ENCODE measurements at places on chromosomes 4 and X.

DNA sequence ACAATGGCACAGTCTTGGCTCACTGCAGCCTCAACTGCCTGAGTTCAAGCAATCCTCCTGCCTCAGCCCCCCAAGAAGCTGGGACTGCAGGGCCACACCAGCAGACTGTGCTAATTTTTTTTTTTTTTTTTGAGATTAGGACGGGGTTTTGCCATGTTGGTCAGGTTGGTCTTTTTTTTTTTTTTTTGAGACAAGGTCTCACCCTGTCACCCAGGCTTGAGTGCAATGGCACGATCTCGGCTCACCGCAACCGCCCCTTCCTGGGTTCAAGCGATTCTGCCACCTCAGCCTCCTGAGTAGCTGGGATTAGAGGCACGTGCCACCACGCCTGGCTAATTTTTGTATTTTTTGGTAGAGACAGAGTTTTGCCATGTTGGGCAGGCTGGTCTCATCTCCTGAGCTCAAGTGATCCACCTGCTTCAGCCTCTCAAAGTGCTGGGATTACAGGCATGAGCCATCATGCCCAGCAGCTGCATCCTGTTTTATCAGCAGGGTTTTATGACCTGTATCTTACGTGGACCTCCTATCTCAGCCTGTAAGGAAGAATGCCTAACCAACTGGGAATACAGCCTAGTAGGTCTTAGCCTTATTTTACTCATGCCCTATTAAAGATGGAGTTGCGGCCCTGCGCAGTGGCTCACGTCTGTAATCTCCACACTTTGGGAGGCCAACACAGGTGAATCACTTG is 13.2 kb upstream of the MRPL1 start:
- no peak for DNase-seq

DNA sequence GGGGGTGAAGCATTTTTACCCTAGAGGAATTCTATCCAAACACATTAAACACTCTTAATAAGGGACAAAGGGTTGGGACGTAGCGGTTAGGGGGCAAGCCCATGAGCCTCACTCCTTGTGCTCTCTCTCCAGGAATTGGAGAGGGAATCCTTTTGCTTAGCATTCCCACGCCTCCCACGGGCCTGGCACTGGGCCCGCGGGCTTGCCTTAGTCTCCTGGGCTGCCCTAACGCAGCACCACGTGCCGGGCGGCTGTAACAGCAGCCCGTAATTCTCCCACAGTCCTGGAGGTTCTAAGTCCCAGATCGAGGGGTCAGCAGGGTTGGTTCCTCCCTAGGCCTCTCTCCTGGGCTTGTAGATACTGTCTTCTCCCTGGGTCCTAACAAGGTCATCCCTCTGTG is 67.5 kb downstream of the TBL1X start:
- DNase-seq, result no peak

GRCh38 chr4:174999407-174999806 is 81.2 kb downstream of the ADAM29 start:
- no peak for DNase-seq

DNA sequence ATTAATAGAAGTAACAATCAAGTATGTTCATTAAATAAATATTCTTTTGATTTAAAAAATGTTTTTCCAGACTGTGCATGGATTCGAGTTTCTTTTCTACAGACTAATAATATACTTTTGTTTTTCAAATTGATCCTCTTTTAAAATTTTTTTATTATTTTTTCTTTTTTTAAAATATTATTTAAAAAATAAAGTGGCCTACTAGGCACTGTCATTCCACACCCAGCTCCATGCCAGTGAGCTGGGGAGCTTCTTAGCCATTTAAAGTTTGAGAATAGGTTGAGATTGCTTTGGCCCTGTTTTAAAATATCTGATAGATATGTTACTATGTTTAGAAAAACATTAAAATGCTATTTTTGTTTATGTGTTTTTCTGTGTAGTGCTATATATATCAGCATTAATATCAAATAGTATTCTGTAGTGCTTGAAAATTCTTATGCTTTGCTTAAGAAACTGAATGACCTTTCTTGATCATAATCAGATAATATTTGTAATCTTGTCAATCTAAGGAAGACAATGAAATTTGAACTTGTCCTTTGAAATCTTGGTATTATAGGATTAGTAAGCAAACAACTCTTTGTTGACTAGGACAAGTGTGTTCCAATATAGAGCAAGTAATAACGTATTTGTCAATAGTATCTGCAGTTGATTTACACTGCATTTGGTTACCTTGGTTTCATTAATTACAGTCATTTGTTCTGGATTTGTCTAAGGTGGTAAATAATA is 12.6 kb downstream of the PCDH10 start:
- no peak for DNase-seq

Measured in stimulated activated naive CD4-positive, alpha-beta T cell (primary cell).